ENCODE measurements at places on chromosomes 6 and 20.

- DNase-seq = no peak
Observed at GRCh38 chr6:70289299-70289698, 13.6 kb downstream of the COL9A1 start.

GRCh38 chr6:124927806-124928205, 34.4 kb upstream of the RNF217 start:
- no peak for DNase-seq

DNA sequence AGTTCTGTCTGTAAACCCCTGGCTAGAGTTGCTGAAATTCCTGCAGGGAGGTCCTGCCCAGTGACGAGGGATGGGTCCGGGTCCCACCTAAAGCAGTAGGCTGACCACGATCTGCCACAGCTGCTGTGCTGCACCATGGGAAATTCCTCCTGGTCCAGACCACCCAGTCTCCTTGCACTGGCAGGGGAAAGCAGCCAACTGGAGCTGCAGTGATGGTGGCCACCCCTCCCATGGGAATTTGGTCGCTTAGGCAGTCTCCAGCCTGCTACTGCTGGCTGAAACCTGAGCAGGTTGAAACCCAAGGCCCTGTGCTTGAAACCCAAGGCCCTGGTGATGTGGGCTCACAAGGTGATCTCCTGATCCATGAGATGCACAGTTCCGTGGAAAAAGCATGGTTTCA, 23.9 kb upstream of the MOXD1 start:
- no peak for DNase-seq

DNA sequence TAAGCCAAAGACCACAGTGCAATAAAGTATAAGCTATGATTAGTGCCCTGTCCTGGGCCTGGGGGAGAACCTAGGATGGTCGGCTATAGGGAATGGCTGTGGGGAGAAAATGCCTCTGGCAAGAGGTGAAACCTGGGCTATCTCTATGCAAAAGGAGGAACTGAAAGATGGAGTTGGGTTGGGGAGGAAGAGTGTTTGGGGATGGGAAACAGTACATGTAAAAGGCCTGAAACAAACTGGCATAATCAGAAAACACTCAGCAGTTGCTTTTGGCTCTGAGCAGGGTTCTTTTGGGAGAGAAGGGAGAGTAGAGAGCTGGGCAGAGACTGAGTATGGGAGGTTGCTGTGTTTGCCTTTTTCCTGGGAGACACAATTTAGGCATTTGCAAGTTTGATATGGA, 31.9 kb upstream of the FUCA2 start:
- no peak for DNase-seq

DNA sequence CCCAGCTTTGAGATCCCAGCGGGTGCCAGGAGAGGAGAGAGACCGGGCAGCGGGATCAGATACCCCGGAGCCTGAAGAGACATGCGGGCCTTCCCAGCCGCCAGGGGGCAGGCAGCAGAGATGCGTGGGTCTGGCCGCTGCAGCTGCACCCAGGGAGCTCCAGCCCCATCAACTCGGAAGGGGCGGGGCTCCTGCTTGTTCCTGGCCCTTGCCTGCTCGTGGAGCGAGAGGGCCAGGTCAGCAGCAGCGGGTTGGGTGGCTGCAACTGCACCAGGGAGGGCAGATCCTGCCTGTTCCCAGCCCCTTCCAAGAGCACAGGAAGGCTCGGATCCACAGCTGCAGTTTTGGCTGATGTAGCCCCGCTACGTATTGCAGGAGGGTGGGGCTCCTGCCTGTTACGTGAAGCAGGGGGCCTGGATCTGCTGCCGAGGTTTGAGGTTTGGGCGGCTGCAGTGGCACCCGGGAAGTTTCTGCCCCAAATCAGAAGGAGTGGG, 532.8 kb downstream of the RFPL4B start:
- DNase-seq = no peak

- no peak for DNase-seq
Observed at GRCh38 chr6:48186746-48187145, 75.7 kb upstream of the PTCHD4 start.

GRCh38 chr6:154984146-154984545, 11.0 kb upstream of the TIAM2 start:
- DNase-seq = no peak

DNA sequence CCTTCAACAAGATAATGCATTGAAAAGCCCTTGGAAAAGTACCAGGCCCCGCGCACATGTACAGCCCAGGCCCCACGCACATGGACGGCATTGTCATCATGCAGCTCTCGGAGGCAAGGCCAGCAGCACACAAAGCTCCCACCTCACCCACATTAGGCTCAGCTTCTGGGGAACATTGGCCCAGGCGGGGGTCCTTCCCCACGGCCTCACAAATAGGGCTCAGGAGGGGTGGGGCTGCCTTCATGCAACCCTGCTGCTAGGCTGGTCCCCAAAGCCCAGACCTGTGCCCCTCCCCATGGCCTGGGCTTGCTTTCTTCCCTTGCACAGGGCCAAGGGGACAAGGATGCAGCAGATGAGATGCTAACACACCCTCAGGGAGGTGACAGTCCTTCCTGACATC, 26.7 kb downstream of the NPEPL1 start:
- no peak for DNase-seq

DNA sequence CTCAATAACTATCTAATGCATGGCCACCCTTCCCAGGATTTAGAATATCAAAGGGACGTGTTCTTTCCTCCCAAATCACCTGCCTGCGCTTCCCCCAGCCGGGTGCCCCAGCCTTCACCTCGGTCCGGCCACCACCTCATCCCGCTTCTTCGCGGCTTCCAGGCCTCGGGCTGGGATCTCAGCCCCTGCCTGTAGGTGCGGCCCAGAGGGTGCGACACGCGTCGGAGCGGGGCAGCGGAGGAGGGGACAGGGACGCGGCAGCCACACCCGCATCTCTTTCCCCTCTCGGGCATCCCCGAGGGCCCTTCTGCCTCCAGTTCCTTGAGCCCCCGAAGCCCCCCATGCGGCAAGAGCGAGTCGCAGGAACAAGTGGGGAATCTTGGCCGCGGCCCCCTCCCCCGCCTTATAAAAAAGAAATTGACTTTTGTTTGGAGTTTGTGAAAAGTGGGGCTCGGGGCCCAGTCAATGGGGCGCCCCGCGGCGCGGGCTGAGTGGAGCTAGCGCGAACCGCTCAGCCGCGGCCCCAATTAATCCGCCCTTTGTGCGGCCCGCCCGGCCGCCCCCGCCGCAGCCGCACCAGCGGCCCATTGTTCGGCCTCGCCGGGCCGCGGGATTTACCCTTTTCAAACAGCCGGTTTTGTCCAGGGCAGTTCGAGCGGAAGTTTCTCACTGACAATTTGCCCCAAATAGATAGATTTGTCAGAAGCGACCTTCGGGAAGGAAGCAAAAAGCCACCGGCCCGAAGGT, 8.4 kb upstream of the NR2E1 start:
- no peak for DNase-seq

GRCh38 chr20:5078399-5078958, 41.3 kb downstream of the PCNA start:
- DNase-seq = no peak

DNA sequence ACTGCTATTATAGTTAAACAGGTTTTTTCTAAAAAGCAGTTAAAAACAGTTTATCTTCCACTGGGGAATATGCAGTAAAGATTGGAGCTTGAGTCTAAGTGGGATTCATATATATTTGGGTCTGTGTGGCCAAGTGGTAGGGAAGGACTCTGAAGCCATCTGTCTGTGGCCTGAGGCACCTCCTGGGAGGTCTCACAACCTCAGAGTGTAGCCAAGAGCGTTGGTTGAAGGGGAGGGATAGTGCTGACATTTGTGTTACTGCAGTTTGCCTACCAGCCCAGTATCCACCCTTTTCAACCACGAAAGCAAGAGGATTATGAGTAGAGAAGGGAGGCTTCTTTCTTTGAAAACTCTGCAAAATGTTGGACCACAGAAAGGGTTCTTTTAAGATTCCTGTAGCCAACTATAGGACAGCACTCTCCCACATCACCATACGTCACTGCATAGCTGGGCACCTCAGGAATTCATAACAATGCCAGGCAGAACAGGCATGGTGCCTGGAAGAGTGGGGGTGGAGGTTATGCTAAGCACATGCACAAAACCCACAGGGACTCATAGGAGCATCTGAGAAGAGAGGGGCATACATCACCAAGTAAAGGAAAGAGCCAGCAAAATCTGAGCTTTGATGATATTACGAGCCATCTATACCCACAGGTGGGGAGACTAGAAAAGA, 90.5 kb upstream of the HEY2 start:
- peak; percentile 1 for DNase-seq

GRCh38 chr20:54601831-54602515, 126.6 kb downstream of the DOK5 start:
- DNase-seq = no peak

GRCh38 chr20:17565169-17565845, 4.6 kb upstream of the DSTN start:
- no peak for DNase-seq

- no peak for DNase-seq
Observed at GRCh38 chr6:96990462-96990861, 65.9 kb downstream of the KLHL32 start.

DNA sequence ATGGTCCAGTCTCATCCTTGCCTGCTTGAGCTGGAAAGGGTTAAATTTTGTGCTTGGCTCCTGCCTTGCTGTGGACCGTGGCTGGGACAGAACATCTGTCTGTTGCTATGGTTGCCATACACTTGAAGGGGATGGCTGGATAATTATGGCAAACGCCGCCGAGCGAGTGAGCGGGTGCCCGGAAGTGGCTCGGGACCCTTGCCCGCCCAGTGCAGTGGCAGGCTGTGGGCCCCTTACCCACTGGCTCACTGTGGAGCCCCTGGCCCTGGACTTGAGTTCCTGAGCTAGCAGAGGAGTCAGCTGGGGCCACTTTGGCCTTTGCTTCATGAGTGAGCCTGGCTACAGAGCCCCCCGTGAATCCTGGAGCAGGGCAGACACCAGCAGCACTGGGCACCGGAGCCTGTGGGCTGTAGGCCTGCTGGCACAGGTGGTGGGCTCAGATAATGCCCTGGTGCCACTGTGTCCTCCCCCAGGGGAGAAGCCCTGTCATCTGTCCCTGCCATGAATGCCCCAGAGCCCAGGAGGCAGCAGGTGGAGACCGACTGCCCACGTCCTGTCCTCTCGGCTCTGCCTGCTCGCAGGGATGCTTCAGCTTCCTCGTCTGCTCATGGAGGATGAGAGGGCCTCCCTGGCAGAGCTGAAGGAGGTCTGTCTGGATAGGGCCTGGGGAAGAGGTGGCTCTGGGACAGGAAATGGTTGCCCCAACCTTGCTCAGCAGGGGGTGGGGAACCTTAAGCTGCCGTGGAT, 25.5 kb upstream of the NOL4L start:
- no peak for DNase-seq

- no peak for DNase-seq
Observed at GRCh38 chr20:14761903-14762302, 424.5 kb upstream of the FLRT3 start.

DNA sequence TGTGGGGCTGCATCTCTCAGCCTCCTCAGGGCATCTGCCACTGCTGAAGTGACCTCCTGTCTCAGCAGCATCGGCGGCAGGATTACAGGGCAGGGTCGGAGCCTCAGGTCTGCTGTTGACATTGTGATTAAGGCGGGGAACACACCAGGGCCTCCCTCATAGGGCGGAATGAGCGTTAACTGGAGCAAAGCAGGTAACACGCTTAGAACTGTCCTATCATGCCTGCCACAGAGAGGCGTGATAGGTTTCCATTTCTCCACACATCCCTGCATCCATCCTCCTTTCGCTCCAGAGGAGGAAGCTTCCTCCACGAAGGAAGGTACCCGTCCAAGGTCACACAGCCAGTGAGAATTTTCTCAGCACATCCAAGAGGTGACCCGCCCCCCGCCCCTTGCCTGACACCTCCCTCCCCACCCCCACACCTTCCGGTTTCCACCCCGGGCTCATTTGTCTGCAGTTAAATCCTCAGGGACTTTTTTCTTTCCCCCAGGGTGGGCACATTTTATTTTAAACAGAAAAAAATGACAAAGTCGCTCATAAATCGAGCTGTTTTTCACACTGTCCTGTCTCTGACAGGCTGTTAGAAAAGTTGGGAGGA, 200.8 kb downstream of the TFAP2C start:
- no peak for DNase-seq

DNA sequence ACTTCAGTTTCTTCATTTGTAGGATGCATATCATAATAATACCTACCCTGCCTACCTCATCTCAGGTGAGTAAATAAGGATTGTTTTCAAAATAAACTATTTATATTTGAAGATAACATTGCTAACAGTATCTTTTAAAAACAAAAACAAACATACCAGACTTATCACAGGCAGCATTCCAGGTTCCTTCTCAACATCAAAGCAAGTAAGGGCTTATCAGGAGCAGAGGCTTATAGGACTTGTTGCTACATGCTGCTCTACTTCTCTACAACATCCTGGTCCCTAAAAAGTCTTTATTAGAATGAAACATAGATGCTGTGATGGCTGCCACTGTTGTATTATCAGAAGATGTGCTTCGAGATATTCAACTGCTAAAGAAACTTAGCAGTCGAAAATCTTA, 149.2 kb upstream of the PRDM1 start:
- DNase-seq = no peak

- DNase-seq = no peak
Observed at GRCh38 chr6:56655996-56656395, 13.3 kb upstream of the DST start.

DNA sequence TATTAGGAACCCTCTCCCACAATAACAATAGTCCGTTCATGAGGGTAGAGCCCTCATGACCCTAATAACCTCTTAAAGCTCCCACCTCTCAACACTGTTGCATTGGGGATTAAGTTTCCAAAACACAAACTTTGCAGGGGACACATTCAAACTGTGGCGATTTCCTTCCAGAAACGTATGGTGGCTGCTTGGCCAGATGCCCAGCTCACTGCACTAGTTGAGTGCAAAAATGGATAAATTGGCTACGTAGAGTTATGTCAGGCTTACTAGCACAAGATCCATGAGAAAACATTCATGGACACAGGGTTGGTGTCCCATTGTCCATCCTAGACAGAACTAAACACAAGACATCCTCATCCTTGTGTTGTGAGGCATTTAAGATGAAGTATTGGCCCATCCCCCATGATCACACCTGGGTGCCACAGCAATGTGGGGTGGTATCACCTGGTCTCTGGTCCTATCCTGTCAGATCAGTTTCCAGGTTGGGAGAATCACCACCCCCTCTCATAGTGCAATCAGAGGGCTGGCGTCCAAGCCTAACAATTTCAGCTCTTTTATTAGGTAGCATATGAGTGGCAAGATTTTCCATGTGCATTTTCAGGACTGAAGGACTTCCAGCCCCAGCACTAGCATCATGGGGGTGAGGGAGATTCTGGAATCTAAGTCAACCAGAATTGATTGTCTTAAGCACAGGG, 63.4 kb upstream of the ELOVL5 start:
- DNase-seq = no peak

DNA sequence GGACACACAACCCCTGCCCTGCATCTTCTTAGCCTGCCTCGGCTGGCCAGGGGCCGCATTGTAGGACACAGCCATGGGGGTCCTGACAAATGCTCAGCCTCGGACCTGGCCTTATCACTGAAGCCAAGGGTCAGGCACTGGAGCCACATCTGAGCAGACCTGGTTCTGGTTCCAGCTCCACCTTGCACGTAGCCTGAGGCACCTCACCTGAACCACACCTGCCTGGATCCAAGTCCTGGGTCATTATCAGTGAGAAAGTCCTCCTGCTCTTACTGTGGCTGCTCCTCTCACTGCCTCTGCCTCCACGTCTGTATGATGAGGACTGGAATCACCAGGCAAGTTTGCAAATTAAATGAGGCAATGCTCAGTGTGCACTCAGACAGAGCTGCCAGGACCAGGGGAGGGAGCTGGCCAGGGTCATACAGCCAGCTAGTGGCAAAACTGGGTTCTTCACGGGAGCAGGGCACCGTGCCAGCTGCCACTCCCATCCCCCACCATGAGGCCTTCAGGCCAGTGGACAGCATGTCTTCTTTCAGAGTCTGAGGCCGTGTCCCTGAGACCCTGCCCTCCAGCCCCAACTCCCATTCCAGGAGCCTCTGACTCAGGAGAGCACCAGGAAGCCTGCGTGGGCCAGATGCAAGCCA, 40.2 kb downstream of the MRPL14 start:
- DNase-seq = no peak
